Activated CD4-positive, alpha-beta T cell treated with anti-CD3 and anti-CD28 coated beads, Interleukin-2, Interleukin-4, amounts not matched to agents 100 ng/mL and 50 ng/mL, durations not matched to agents 16 hours and 8 hours (primary cell): ENCODE measurements at places on chromosomes 3 and 15.

- no peak for DNase-seq
Measured at GRCh38 chr15:96225642-96226259, 104.7 kb upstream of the NR2F2 start.

DNA sequence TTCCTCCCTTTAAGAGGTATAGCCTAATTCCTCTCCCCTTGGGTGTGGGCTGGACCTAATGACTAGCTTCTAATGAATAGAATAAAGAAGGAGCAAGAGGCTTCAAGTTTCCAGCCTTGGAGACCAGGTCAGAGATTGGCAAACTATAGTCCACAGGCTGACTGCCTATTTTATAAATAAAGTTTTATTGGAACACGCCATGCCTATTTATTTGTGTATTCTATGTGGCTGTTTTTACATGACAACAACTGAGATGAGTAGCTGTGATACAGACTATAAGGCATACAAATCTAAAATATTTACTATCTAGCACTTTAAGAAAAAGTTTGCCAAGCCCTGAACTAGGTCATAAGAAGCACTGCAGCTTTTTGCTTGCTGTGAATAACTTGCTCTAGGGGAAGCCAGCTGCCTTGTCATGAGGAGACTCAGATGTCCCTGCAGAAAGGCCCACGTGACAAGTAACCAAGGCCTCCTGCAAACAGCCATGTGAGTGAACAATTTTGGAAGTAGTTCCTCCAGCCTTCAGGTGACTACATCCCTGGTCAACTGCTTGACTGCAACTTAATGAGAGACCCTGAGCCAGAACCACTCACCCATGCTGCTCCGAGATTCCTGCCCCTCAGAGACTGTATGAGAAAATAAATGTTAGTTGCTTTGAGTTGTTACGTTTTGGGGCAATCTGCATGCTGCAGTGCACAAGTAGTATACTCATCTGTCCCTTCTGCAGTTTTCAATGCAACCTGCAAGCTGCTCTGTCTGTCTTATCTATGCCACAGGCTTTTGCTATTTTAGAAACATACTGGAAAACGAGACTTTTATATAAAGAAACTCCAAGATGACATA is 21.1 kb upstream of the MAP3K13 start:
- DNase-seq = no peak

- no peak for DNase-seq
Measured at GRCh38 chr15:61153291-61153690, 75.8 kb downstream of the RORA start.

DNA sequence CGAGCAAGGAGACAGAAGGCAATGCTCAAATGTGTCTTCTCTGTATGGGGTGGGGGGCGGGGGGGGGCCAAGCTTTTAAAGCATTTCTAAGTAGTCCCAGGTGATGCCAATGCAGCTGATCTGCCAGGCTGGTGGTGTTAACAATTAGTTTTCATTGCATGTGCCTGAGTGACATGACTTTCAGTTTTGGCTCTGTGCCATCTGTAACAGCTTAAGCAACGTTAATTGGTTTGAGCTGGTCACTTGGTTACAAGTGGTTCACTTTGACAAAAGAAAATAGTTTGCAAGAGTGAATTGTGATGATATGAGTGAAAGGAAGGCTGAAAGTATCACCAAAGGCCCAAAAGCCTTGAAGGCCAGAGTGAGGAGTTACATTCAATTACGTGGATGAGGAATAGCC is 26.4 kb upstream of the LRIG1 start:
- no peak for DNase-seq

- no peak for DNase-seq
Measured at GRCh38 chr3:129616291-129616690, 9.8 kb upstream of the PLXND1 start.

DNA sequence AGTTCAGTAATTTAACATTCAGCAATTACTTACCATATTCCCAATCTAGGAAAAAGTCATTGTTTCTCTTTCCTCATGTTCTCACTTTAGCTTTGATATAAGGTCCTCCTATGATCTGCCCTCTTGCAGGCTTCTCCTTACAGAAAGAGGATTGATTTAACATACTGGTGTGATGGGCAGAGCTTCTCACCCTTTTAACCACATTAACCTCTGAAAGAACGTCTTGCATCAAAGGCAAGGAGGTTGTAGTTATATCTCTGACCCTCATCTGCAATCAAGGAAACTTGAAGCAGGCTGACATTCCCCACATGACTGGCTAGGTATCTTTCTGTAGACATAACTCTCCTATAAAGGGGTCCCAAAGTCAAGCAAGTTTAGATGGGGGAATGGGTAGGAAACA is 39.5 kb downstream of the BTLA start:
- peak; percentile 77 for DNase-seq

GRCh38 chr3:30600572-30600971 is 5.8 kb upstream of the TGFBR2 start:
- no peak for DNase-seq

DNA sequence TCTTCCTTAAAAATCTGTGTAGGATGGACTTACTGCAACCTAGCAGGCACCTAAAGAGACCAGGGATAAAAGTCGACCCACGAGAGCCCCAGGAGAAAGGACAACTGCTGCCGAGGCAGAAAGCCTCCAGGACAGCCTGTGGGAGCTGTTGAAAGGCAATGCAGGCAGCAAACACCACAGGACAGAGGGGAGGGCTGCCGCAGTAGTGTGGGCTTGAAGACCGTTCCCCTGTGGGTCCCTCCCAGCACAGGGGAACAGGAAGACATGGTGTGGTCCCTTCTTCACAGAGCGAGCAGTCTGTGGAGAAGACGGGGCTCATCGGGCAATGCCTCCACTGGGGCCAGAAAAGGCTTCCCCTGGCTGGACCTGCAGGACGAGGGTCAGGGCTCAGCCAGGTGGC is 58.5 kb upstream of the GATA2 start:
- no peak for DNase-seq

- no peak for DNase-seq
Measured at GRCh38 chr3:82556113-82556512, 794.7 kb upstream of the GBE1 start.

GRCh38 chr15:62325597-62325996 is 160.5 kb upstream of the C2CD4B start:
- no peak for DNase-seq

DNA sequence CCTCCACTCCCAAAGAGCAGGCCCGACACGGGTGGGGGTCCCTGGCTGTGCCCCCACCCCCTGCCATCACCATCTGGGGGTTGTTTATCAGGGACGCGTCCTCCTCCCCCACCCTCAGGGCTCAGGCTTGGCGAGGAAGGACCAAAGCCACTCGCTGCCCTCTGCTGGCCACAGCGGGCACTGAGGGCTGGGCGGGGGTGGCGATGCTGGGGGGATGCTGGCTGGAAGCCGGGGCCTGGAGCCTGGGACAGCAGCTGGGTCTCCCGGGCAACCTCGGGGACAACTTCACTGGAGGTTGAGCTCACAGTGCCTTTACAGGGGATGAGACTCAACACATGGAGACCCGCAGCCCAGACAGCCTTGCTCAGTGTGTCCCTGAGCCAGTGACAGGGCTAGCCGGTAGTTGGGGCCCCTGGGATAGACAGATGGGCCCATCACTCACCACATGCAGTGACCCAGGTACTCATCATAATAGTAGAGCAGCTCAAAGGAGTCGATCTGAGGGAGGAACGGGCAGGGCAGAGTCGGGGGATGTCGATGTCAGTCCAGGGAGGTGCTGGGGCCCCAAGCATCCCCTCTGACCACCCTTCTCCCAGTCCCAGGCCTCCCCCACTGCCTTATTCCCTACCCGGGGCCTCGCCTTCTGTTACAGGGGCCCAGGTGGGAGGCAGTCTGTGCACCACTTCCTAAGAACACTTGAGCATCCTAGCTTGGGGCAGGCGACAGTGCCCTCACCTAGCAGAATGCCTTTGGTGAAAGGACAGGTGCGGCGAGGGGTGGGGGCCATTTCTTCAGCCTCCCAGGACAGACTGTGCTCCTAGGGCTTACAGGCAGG is 5.9 kb upstream of the CALML4 start:
- peak; percentile 42 for DNase-seq

DNA sequence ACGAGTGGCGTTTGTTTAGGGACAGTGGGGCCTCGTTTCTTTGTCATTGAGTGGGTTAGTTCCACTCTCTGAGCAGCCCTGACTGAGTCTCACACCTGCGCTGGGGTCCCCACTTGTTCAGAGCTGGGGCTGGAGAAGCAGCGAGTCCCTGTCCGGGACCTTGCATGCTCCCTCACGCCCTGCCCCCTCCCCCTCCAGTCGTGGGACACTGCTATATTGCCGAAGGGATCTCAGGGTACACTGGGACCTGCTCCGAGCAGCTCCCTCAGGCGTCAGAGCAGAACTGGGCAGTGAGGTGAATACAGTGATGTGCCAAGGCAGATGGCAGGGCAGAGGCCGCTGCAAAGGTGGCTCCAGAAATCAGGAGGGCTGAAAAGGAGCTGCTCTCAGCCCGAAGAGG is 59.9 kb upstream of the KLF13 start:
- DNase-seq = no peak

DNA sequence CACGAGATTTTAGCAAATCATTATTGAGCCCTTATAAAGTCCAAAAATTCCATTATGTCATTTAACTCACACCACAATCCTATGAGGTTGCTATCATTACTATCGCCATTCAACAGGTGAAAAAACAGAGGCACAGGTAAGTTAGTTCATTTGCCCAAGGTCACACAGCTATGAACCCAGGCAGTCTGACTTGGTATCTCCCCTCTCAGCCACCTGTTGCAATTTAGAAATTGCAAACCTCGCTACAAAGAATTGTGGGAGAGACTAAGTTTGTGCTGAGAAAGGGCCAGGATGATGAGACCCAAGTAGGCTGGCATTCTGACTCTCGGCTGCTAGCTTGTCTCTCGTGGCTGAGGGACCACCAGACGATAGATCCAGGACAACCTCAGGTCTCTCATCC is 57.7 kb downstream of the LMCD1 start:
- no peak for DNase-seq

- no peak for DNase-seq
Measured at GRCh38 chr3:184631472-184631861, 69.9 kb downstream of the EPHB3 start.

GRCh38 chr3:193348686-193349085 is 29.9 kb downstream of the ATP13A5 start:
- DNase-seq = no peak

DNA sequence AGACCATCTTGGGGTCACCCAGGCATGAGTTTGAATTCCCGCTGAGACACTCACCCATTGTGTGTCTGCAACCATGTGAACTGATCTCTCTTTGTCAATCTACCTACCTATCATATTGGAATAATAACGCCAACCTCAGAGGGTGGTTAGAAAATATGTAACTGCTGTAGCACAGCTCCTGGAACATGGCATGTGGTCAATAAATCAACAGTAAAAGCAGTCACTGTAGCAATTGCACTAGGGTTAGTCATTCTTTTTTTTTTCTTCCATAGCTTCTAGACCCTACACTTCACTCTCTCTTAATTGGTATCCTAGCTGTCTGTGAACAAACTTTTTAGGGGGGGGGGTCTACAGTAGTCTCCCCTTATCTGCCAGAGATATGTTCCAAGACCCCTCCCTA is 64.2 kb upstream of the SLCO2A1 start:
- no peak for DNase-seq

DNA sequence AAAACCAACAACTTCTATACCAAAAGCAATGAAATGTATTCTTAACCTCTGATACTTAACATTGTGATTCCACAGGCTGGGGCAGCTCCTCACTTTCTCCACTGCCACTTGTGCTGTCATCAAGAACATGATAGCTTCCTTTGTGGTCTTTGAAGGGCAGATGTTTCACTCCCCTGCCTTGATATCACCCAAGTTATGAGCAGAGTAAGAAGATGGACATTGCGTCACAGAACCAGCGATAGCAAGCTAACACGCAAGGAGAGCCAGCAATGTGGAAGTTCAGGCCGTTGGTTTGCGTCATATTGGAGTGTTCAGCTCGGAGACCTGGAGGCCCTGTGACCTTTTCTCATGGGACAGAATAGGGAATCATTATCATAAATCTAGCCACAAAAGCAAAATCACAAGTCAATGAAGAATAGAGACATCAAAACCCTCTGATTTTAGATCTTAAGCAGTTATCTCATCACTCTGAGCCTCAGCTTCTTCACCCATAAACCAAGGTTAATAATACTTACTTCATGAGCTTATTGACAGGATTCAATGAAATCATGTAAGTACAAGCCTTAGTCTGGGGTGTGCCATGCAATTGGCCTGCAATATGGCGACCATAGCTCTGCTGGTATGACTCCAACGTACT is 183.8 kb upstream of the THBS1 start:
- no peak for DNase-seq
